Glomerular endothelial cell (primary cell): ENCODE measurements at places on chromosomes 4 and X.

DNA sequence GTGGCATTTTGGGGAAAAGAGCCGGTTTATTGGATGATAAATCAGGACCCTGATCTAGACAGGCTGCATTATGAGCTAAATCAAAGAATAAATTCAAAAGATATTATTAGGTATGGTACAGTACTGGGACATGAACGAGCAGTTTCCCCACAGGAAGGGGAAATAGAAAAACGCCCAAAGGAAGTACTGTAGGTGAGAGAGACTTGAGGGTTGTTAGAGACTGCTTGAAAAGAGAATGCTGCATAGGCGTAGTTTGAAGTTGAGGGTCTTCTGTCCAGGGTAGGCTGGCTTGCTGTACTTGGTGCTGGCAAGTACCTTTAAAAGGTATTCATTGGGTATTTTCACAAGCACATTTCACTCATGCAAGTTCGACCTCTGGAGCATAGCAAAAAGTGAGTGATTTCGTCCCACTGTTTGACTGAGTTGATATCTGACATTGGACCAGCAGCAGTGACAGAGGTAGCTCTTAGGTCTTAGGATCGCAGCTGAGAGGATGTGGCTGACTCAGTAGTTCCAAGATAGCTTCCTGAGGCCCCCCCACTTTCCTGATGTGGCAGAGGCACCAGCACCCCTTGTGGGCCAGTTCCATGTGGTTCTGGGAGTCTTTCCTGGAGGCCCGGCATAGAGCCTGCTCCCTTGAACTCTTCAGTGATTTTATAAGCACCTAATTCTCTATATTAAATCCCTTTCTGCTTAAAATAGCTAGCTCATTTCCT is 64.3 kb downstream of the TMEM131L start:
- peak; percentile 36 for DNase-seq

GRCh38 chr4:43339435-43339834 is 446.9 kb downstream of the GRXCR1 start:
- no peak for DNase-seq

DNA sequence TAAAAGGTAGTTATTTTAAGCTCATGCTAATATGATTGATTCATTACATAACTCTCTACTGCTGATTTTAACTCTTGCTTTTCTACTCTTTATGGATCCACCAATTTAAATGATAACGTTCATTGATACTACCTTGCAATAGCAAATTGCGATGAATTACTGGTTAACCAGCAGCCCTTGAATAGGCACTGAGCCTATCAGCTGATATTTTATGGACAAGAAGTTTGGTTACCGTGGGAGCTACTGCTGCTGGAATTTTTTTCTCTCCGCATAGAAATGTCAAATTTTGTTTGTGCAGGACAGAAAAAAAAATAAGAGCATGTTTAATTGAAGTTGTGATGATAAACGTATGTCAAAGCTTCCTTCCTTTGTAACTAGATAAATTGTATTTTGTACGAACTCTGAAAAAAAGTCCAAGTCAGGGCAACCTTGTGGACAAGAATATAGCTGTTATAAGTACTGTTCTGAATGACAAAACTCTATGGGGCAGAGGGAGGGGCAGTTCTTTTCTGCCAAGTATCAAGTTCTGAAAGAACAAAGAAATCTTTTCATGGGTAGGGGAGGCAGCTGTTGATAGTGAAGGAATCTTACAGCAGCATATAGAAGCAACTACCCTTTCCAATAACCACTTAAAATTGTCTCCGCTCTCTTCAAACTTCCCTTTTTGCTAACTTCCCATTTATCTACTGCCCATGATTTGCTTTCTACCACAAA is 434.9 kb upstream of the PABPC4L start:
- DNase-seq, result no peak

GRCh38 chrX:10329984-10330383 is 173.2 kb downstream of the CLCN4 start:
- DNase-seq, result no peak

- no peak for DNase-seq
Observed at GRCh38 chr4:682490-683172, 6.3 kb downstream of the SLC49A3 start.

DNA sequence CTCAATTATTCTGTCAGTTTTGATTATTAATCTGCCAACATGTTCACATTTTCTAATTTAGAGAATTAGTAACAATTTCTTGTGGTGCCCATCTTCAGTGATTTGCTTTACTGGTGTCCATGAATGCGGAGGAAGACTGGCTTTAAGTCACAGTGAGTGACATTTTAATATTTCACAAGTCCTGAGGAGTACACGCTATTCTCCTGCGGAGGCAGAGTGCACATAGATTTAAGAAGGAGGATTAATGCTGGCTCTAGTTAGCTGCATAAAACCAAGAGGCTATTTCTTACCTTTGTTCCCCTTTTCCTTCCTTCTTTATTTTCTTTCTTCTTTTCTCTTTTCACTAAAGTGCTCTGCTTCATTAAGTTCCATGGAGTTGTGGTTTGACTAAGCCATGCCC is 495.2 kb upstream of the IGFBP7 start:
- no peak for DNase-seq
